ENCODE measurements at places on chromosomes 4 and X.

DNA sequence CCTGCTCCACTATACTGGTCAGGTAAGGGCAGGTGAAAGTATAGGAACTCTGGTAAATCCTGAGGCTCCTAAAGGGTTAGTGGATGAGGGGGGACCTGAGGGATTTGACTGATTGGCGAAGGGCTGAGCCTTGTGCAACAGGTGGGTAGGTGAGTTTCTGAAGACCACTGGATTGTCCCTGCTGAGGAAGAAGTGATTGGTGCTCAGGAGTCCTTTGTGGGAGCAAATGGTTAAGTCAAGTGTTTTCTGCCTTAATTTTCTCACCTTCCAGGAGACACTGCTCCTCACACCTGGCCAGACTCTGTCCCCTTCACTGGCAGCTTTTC is 156.6 kb downstream of the AMMECR1 start:
- no peak for DNase-seq

DNA sequence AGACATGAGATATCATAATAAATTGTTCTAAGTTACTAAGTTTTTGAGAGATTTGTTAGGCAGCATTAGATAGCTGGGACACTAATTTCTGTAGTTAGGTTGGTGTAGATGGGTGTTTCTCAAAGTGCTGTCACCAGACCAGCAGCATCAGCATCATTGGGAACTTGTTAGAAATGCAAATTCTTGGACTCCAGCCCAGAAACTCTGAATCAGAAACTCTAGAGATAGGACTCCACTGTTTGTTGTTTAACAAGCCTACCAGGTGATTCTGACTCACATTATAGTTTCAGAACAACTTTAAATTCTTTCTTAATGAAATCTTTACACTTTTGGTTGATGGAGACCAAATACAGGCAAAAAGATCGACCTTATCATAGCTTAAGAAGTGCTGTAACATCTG is 173.7 kb downstream of the PABPC4L start:
- peak; percentile 26 for DNase-seq

- DNase-seq: no peak
Observed at GRCh38 chrX:39022106-39022505, 220.8 kb downstream of the MID1IP1 start.

DNA sequence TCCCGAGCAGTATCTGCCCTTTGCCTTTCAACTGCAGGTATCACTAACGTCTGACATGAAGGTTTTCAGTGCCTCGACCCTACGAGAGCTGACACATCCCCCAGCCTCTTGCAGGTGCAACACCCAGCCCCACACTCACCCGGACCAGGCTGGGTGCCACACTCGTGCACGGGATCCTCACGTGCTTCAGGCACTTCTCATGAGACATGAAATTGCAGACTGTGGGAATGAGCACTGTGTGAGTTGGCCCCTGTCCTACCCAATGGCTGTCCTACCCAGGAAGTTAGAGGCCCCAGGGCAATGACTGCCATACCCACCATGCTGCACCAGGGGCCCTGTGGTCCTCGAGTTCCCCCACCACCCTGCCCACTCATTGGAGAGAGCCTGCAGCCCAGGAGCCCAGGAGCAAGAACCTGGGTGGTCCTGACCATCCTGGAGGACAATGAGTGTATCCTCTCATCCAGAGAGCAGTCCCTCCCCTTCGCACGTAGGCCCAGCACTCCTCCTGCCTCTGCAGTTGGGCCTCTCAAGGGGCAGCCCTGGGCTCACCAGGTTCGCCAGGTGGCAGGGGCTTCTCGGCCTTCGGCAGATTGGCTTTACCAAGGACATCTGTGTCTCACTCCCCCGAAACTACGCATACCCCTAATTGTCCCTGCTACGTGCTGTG is 2.4 kb downstream of the DGKQ start:
- no peak for DNase-seq

- peak; percentile 85 for DNase-seq
Observed at GRCh38 chrX:44735498-44735897, 108.3 kb upstream of the DUSP21 start.

- no peak for DNase-seq
Observed at GRCh38 chrX:12237131-12237530, 98.9 kb downstream of the FRMPD4 start.

- no peak for DNase-seq
Observed at GRCh38 chrX:118360429-118361125, 14.7 kb downstream of the WDR44 start.

DNA sequence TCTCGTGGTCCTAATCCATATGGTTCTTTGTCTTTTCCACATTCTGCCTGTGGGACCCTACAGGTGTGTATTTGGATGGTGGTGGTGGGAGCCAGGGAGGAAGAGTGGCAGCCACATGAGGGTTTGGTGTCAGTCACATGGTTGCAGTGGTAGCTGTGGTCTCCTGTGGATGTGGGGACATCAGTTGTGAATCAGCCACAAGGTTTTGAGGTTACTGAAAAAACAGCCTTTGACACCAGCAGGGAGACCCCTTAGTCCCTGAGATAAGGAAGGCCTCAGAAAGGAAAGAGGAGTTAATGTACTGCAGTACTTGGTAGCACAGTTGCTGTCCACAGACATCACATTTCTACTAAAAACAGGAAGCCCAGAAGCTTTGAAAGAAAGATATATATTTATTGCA is 15.8 kb upstream of the GAGE10 start:
- DNase-seq: no peak

- no peak for DNase-seq
Observed at GRCh38 chr4:151760002-151760401, 805 bp downstream of the GATB start.

GRCh38 chr4:86928400-86929255 is 6.2 kb upstream of the AFF1 start:
- DNase-seq: no peak

- DNase-seq: no peak
Observed at GRCh38 chr4:138833974-138834373, 181.6 kb upstream of the NOCT start.

GRCh38 chr4:72391281-72391680 is 177.7 kb downstream of the ADAMTS3 start:
- no peak for DNase-seq

- DNase-seq: no peak
Observed at GRCh38 chr4:34105311-34105710, 2139.0 kb downstream of the ARAP2 start.

DNA sequence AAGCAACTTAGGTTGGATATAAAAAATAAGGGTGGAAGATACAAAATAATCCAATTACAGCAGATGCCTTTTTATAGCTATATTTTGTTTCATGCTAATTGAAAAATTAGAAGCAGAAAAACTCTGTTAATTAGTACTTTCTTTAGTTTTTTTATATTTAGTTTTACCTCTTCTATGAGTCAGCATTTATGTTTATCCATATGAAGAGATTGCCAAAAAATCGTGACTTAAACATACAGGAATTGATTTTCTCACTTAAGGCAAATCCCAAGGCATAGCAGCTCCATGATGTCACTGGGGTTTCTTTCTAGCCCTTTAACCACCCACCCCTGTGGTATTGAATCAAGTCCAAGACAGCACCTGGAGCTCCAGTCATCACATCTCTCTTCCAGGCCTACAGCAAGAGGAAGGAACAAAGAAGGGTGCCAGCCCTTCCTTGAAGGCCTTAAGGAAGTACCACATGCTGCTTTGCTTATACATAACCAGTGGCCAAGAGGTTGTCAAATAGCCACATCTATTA is 365.8 kb upstream of the TENM3 start:
- no peak for DNase-seq
